NCI-H1048 (cell line): ENCODE measurements at places on chromosomes 13 and 19.

- no peak for DNase-seq
Measured at GRCh38 chr13:51737609-51738008, 66.4 kb downstream of the DHRS12 start.

DNA sequence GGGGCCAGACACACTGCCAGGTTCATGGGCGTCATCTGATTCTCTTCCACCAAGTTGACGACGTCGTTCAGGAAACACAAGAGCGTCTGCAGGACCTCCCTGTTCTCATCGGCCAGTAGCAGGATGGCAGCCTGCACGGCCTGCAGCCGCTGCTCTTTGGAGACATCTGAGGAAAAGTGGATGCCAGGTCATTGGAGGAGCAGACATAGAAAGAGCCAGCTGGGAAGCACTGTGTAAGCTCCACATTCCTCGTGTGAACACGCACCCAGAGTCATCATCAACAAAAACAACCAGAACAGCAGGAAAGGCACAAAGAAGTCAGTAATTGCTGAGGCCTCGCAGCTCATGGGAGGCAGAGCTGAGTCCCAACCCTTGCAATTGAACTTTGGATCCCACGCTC, 96.5 kb downstream of the KL start:
- DNase-seq = no peak

DNA sequence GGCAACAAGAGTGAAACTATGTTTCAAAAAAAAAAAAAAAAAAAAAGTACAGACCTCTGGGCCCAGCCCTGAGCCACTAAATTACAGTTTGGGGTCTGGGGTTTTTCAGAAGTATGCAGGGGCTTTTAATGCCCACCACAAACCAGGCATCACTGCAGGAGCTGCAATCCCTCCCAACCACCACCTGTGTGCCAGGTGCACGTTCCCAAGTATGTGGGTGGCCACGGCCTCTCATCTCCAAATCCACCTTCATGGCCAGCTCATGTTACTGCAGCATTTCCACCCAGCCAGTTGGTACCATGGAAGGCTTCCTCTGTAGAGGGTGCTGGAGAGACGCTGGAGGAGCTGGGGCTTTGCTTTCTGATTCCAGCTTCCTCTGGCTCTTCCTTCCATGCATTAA, 26.5 kb downstream of the CEP89 start:
- DNase-seq = no peak

GRCh38 chr19:52622261-52622660, 15.9 kb downstream of the ZNF83 start:
- DNase-seq = no peak

DNA sequence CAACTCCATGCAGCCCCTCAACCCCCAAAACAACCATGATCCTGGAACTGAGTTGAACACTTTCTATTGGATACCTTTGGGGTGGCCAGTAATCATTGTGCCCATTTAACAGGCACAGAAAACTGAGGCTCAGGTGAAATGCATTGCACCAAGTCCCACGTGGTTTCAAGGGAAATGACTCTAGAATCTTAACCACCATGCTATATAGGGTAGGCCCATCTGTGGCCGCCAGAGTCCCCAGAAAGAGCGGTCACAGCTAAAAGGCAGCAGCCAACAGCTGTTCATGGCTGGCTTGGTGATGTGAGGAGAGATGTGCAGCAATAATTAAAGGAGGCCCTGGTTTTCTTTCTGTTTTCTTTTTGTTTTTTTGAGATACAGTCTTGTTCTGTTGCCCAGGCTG, 2.6 kb downstream of the CNN1 start:
- DNase-seq = no peak

- DNase-seq = no peak
Measured at GRCh38 chr19:35294859-35295791, 3.2 kb downstream of the MAG start.

GRCh38 chr19:33175886-33176669, 18.1 kb upstream of the LRP3 start:
- DNase-seq = no peak
